Fibroblast of skin of scalp (primary cell): ENCODE measurements at places on chromosomes 2 and 18.

- no peak for DNase-seq
Observed at GRCh38 chr2:39484620-39485495, 47.8 kb upstream of the MAP4K3 start.

DNA sequence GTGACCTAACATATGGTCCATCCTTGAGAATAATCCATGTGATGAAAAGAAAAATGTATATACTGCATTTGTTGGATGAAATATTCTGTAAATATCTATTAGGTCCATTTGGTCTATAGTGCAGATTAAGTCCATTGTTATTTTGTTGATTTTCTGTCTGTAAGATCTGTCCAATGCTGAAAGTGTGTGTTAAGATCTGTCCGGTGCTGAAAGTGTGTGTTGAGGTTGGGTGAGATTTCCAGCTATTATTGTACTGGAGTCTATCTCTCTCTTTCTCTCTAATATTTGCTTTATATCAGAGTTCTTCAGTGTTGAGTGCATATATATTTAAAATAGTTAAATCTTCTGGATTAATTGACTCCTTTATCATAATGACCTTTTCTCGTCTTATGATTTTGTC is 828.8 kb upstream of the CRIM1 start:
- no peak for DNase-seq

DNA sequence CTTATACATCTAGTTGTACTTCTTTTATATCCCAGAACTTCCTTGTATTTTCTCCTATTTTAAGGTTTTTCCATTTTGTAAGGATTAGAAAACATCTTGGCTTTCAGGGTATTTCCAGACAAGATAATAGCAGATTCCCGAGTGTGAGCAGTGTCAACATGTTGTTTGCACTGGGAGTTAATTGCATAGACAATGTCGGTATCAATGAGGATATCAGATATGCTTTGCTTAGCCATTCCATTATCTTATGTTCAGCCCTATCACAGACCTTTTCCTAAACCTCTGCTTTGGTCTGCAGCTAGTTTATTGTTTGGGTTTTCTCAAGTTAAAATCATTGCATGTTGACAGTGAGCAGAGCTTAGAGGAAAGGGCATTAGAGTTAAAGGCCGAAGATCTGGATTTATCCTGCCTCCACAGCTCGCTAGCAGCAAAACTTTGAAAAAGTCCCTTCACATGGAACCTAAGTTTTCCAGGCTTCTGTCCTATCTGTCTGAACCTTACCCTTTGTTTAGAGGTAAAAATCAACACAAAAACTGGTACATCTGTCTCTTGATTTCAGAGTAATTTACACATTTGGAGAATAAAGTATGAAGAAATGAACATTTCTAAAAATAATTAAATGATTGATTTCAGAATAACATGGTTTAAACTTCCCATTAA is 355.4 kb downstream of the KIAA1328 start:
- no peak for DNase-seq

DNA sequence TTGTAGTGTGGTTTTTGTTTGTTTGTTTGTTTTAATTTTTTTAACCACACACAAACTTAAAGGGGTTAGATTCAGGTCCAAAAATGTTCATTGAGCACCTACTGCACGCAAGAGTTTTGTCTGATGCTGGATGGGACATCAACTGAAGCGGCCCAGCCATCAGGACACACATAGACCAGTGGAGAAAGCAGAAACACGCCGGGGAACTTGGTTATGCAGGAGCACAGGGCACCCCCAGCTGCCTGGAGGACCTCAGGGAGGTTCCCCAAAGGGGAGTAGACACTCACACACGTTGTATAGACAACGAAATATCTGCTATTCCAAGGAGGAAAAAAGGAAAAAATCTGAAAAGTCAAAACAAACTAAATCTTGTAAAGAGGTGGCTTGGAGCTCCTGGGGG is 191.7 kb downstream of the GBX2 start:
- no peak for DNase-seq

DNA sequence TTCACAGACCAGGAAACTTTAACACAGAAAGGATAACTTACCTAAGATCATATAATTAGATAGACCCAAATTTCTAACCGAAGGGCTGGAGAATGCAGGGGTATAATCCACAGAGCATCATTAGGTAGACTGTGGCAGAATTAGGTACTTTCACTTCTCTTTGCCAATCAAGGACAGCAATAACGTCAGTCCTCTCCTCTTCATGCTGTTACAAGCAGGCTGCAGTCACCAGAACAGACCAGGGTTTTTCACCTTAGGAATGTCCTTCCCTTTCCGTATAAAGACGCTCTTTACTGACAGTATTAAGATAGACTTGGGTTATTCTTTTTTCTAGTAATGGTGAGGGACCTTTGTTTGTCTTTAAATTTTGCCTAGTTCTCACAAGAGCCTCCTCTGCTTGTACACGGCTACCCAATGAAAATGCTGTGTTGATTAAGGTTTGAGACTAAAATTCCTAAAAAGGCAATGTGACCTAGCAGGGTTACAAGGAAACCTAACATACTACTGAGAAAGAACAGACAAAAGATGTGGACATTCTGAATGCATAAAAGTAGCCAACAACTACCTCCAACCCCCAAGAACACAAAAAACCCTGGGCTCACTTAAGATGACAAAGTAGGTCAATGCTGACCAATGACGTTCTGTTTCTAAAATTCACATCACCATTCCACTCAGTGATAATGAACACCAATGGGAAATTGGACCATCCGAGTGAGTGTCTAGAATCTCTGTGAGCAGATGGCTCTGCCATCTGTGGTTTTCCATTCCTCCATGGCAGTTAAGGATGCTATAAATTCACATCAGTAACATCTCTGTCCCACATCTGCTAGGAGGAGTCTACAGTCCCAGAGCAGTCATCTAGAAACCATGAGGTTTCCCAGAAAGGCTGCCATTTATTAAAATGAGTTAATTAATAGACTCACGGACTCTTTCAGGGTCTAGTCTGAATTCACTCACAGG is 2.1 kb downstream of the PDIA6 start:
- no peak for DNase-seq

DNA sequence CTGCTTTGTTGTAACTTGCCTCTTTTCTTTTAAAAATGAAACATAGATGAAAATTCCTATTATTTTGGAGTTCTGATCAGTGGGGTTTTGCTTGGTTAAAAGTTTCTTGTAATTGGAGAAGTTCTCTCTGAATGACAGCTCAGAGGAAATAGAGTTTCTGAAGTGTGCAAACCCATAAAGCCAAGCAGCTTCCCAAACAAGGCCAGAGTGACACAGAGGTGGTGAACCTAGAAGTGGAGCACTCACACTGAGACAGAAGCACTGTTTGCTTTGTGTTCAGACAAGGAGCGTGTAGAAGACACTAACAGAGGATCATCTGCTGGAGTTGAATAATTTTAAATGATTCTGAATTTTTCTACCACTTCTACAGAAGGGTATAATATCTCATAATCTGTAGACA is 49.2 kb downstream of the FBXO48 start:
- no peak for DNase-seq

GRCh38 chr18:59057969-59058368 is 81.7 kb upstream of the SEC11C start:
- peak; percentile 22 for DNase-seq

GRCh38 chr2:177275040-177275742 is 10.7 kb upstream of the NFE2L2 start:
- DNase-seq: peak; percentile 45

GRCh38 chr2:109143214-109144187 is 14.5 kb downstream of the SH3RF3 start:
- DNase-seq: no peak

GRCh38 chr2:69082430-69082997 is 69.5 kb downstream of the ANTXR1 start:
- DNase-seq: peak; percentile 79

- DNase-seq: no peak
Observed at GRCh38 chr18:73690222-73690621, 457.4 kb downstream of the FBXO15 start.

DNA sequence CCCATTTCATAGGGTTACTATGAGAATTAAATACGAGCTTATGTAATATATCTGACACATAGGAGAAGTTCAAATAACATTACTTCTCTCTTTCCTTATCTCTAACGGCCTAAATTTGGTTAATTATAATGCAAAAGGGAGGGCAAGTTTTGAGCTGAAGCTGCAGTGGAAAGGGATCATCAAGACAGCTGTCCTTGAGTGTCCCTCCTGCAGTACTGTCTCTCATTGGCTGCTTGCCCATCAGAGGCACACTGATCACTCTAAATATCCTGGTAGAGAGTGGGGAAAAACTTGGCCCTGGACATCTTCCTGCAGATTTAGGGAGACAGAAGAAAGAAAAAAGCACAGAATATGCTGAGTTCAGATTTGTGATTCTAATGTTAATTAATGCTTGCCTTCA is 186.0 kb downstream of the CAMKMT start:
- no peak for DNase-seq
